Stimulated activated CD4-positive, alpha-beta T cell treated with anti-CD3 and anti-CD28 coated beads, TNF-alpha, amount 100 ng/mL, for 48 hours (primary cell): ENCODE measurements at places on chromosomes 1 and 21.

- no peak for DNase-seq
These were observed 12.6 kb downstream of the IL10RB start for GRCh38 chr21:33278721-33279120.

DNA sequence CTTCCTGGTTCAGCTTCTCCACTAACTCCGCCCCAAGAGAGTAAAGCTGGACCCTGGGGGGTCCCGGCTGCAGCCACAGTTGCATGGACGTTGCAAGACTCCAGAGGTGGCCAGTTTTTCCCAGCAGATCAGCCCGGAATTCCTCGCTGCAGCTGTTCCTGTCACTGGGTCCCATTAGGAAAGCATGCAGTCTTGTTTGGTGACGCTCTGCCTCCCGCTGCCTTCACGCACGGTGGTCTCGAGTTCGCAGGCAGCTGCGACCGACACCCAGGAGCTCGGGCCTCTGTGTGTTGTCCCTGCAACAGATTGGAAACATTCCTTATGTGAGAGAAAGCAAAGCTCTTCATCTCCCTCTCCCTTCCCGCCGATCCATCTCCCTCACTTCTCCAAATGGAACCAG, 162.8 kb downstream of the PRDM16 start:
- no peak for DNase-seq

GRCh38 chr1:47230692-47231300, 1.2 kb downstream of the TAL1 start:
- DNase-seq, result no peak

- DNase-seq, result peak; percentile 25
These were observed 6.9 kb upstream of the IL22RA1 start for GRCh38 chr1:24149866-24150233.

GRCh38 chr1:107874221-107874620, 90.8 kb downstream of the VAV3 start:
- DNase-seq, result no peak

DNA sequence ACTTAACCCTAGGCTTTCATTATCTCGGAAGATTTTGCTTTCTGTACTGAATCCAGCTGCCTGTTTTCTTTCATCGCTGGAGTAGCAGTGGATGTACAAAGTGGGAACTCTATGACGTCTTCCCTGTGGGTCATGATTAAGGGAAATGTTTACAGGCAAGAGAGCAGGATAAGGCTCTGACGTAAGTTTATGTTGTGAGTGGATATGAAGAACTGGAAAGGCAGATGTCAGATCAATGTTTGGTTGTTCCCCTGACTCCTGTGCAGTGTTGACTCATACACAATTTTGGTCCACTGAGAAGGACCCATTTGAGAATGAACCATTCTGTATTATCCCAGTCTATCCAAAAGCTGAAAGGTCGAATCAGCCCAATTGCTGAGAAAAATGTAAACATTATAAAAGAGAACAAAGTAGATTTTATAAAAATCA, 292.4 kb downstream of the GRIK1 start:
- DNase-seq, result no peak

- peak; percentile 39 for DNase-seq
These were observed 5.8 kb upstream of the CHI3L2 start for GRCh38 chr1:111221633-111222291.

- DNase-seq, result no peak
These were observed 2.3 kb downstream of the H3-3A start for GRCh38 chr1:226064816-226065248.

- DNase-seq, result no peak
These were observed 66.4 kb downstream of the DMRTB1 start for GRCh38 chr1:53525595-53525994.

- no peak for DNase-seq
These were observed 47.3 kb downstream of the DDX20 start for GRCh38 chr1:111802984-111803383.

- DNase-seq, result no peak
These were observed 195.0 kb upstream of the OLFM3 start for GRCh38 chr1:102191723-102192122.

GRCh38 chr1:118828038-118828437, 160.1 kb downstream of the TBX15 start:
- DNase-seq, result no peak

- DNase-seq, result no peak
These were observed 118.4 kb downstream of the CRYAA start for GRCh38 chr21:43287111-43287760.

- DNase-seq, result no peak
These were observed 786 bp downstream of the RPL5 start for GRCh38 chr1:92832537-92833114.

- DNase-seq, result no peak
These were observed 27.7 kb downstream of the CDC42 start for GRCh38 chr1:22080191-22080590.

DNA sequence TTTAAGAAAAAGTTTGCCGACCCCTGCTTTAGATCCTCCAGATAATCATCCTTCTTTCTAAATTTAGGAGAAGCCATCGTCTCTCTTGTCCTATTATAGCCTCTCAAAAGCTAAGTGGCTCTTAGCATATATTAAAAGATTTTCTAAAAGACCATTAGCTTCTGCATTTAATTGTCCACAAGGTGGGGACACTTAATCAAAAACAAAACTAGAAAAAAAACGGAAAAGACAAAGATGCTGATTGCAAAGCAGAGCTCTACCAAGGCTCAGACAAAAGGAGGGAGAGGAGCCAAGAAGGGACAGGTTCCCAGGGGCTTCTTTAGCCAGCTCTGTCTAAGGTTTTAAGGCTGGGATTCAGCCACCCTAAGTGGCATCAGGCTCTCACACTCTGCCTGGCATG, 128.3 kb upstream of the HMGB4 start:
- no peak for DNase-seq

- DNase-seq, result no peak
These were observed 14.5 kb downstream of the TBX15 start for GRCh38 chr1:118973531-118974137.

GRCh38 chr1:192580351-192580962, 4.9 kb downstream of the RGS1 start:
- no peak for DNase-seq

- DNase-seq, result no peak
These were observed 1.9 kb downstream of the CYP2J2 start for GRCh38 chr1:59924653-59925052.

DNA sequence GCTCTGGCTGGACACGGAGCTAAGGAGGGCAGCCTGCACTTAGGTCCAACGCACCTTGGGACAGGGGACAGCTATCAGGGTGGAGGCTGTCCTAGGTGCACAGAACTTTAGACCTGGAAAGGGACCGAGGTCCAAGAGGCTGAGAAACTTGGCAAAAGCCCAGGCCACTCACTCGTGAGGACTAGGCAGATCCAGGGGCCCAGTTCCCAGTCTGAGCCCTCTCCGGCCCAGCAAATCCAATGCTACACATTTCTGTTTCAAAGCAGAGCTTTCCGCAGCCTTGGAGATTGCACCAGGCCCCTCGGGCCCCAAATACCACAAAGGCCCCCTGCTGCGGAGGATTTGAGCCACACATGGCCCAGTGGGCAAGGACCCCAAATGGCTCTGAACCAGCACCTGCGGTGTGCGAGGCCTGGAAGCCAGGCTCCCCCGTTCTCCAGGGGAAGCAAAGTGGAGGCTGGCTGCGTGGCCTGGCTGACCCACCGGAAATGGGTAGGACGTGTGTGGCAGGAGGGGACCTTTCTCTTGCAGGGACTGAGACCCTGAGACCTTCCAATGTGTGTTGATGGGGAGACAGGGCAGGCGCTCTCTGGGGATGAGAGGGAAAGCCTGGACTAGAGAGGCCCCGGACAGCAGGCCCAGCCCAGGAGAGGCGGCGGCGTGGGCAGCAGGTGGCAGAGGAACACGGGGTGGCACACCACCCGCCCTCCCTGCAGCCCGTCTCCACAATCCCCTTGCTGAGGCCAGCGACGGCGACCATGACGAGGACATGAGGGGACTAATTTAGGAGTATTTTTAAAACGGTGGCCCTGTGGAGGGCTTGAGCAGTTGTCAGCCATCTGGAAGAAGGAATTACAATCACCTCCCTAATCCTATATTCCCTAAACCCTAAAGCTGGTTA, 118.7 kb downstream of the CASZ1 start:
- no peak for DNase-seq

DNA sequence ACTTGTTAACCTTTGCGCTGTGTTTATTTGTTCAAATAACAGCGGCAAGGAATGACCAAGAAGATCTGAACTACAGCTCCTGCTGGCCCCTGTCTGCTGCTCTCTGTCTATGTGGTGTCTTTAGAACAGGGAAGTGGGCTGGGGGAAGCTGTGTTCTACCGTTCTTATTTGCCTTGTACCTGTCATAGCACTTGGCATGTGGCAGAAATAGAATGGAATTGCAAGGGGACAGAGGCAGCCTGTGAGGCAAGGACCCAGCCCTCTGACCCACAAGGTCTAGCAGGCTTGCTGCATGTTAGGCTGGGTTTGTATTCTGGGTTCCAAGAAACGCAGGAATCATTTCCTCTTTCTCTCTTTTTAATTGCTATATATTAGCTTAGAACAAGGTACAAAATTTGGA, 20.7 kb downstream of the HMGCS2 start:
- no peak for DNase-seq

- DNase-seq, result no peak
These were observed 82.6 kb downstream of the GPR161 start for GRCh38 chr1:168054117-168054516.

GRCh38 chr1:161200421-161200991, 1.7 kb upstream of the ADAMTS4 start:
- no peak for DNase-seq

DNA sequence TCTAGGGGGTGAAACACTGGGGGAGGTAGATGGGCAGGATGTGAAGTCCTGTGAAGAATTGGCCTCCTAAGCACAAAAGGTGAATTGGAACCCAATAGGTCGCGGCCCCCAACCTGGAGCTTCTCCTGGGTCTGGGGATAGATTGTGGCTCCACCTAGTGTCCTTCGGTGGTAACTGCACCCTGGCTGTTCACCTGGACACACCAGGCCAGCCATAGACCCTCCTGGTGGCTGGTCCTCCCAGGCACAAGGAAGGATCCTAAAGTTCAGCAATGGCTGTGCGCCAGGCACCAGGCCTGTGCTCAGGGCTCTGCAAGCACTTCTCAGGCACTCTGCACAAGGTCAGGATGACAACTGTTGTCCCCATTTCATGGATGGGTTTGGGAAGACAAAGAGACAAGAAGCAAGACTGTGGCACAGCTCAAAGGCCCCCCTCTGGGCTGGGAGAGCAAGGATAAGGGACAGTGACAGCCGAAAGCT, 13.5 kb downstream of the ESPN start:
- peak; percentile 61 for DNase-seq

DNA sequence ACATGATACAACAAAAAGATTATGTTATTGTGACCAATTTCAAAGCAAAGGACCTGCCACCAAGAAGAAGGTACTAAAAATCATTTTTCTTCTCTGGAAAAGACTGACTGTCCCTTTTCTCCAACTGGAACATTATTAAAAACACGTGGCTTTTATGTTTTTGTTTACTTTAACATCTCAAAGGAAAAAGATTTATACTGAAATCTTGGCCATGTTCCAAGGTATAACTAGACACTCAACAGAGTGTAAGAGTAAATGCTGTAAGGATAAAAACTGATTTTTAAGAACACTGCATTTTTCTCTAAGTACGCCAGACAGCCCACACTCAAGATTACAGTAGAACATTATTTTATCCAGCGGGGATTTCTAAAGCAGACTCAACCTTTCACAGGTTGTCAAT, 62.1 kb downstream of the BRWD1 start:
- no peak for DNase-seq

DNA sequence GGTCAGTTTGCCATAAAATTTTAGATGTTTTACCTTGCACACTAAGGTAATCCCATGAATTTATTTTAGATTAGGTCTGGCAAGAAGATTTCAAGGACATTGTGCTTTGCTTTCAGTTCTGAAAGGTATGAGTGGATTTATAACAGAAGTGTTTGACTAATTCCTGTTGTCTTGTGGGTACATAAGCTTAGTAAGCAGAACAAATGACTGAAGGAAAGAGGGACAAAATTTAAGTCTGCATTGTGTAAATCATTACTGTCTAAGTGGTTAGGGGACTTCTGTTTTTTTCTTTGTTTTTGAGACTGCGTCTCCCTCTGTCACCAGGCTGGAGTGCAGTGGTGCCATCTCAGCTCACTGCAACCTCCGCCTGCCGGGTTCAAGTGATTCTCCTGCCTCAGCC, 60.1 kb downstream of the PKN2 start:
- DNase-seq, result no peak

DNA sequence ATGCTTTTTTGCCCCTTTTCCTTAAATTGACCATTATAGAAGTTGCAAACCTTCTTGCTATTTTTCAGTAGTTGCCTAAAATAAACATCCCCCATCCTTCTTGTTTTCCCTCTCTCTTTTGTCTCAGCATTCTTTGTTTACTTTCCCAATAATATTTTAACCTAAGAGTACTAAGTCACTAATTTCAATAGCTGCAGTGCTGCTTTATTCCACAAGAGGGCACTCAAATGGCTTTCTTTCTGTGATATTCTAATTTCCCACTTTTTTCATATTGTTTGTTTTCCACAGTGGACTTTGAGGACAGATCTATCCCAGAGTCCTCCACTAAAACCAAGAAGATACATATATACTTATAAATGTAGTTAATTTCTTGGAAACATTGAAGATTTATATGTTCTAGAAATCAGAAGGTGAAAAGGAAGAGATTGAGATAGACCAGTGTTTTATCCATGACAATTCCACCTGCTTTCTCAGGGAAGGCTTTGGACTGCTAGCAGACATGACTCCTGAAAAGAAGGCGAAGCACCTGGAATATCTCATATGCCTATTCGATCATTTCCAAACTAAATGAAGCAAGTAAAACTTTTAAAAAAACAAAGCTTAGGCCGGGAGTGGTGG, 104.8 kb upstream of the GRIK1 start:
- no peak for DNase-seq

- DNase-seq, result no peak
These were observed 139.4 kb upstream of the KIAA1614 start for GRCh38 chr1:180773210-180773865.

- DNase-seq, result no peak
These were observed 42.7 kb upstream of the RGS2 start for GRCh38 chr1:192766009-192766625.

- no peak for DNase-seq
These were observed 29.1 kb downstream of the SMYD2 start for GRCh38 chr1:214310010-214310409.
